GM04503 (cell line): ENCODE measurements at places on chromosomes 12 and 14.

DNA sequence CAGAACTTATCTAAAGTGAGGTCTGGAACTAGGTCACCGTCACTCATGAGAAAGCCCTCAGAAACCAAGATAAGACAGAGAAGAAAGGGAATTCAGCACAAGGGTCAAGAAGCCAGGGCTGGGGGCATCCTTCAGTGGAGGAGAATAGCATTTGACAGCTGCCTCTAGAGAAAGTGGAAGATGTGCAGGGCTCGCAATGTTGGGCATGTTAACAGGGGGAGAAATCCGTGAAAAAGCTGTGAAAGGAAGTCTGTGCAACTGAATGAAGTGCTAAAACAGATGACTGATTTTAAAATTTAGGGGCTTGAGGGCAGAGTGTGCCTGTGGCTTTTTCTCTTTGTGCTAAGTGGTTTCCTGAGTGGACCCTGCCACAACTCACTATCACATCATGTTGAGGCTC, 97.7 kb upstream of the IFNG-AS1 start:
- no peak for DNase-seq

- no peak for DNase-seq
Observed at GRCh38 chr12:97982684-97983083, 520.1 kb downstream of the RMST start.

DNA sequence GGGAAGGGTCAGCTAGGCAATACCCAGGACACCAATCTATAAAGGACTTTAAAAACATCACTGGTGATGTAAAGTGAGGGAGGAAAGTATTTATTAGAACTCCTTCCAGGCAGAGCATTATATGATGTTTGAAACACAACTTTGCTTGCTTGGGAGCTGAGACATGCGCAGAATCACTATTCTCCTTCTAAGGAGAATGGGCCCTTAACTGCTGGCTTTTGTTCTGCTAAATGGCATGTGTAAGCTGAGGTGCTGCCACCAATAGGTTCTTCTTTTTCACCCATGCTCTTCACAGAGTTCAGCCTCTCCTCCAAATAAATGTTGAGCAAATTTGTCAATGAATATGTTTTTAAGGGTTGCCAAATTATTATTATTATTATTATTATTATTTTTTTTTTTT, 3.9 kb downstream of the STAC3 start:
- DNase-seq: no peak

- DNase-seq: no peak
Observed at GRCh38 chr12:106130474-106131113, 8.2 kb downstream of the NUAK1 start.

DNA sequence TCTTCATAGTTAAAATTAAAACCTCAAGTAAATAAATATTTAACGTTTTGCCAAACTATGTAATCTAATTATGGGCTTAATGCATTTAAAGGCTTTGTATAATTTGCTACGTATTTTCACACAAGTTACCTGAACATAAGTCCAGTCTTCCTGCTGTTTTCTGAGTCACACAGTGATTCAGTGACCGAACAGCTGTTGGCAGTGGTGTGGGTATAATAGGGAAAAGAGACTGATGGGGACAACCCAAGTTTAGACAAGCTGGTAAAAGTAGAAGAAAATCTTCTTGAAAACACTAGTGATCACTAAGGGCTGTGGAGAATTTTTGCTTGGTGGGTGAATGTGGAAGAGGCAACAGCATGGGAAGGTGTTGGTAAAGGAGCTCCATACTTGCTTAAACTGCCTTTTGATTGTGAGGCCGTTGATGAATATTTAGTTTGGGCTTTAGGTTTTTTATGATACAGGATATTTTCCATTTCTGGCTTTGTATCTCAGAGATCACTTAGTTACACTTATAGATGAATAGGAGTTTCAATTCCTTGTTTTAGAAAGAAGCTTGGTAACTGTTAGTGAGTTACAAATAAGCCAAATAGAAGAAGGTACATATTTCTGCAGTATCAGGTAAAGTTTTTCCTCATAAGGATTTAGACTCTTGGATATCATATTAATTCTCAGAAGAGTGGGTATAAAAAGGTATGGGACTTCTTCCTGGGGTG, 23.9 kb downstream of the LRRK2 start:
- no peak for DNase-seq

DNA sequence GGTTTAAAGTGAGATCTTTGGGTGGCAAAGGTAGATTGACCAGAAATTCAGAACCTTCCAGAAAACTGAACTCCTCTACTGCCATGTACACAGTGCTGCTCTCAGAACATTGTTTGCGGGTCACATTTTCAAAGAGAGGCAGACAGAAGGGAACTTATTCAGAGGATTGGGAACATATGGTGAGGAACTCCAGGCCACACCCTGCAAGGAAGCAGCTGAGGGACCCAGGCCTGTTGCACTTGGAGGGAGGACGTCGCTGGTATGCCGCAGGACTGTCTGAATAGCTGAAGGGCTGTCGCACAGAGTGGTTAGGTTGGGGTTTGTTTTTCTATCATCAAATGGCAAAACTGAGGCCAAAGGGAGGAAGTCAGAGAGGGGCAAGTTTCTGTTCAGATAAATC, 441.1 kb downstream of the DPF3 start:
- no peak for DNase-seq

DNA sequence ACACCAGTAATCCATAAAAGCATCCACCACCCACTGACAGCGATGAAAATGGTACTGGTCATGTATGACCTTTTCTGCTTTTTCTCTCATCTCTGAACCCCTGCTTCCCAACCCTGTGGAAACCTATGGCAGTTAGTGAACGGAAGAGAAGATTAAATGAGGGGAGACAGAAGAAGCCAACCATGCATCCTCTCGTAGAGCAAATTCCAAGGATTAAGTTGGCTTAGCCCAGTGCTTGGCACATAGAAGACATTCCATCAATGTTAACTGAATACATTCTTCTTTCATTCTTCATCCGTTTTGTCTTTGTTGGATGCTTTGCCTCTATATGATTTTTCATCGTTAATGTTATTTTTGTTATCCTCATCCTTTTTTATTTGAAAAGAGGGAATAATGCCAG, 339.7 kb upstream of the FLRT2 start:
- DNase-seq: no peak

DNA sequence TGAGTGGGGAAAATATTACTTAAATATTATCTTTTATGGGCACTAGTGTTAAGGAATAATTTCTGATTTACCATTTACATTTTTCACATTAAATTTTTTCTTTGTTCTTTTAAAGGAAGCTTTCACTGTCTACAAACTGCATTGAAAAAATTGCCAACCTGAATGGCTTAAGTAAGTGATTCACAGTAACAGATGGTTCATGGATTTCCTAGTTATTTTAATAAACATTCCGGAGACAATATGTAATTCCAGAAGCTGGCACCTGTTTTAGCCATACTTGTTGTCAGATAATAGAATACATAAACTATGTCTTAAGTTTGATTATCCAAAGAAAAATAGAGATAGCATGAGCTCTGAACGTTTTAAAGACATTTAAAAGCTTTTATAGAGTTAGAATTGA, 17.1 kb downstream of the DNAL1 start:
- DNase-seq: no peak

GRCh38 chr14:98165976-98166375, 1106.0 kb downstream of the BCL11B start:
- no peak for DNase-seq

DNA sequence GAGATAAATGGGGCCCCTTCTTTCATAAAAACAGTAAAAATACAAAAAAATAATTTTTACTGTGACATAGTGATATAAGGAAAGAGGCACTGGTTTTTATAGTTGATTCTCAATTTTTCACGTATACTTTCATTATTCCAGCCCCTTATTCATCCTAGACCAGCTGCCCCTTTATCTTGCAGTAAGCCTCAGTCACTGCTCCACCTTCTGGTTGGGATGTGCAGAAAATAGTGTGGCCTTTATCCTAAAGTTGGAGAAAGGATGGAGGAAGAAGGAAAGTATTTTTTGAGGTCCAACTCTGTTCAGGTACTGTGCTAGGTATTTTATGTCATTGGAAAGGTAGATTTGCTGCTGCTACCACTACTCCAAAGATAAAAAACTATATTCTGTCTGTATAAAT, 172.7 kb downstream of the ANO6 start:
- peak; percentile 11 for DNase-seq

DNA sequence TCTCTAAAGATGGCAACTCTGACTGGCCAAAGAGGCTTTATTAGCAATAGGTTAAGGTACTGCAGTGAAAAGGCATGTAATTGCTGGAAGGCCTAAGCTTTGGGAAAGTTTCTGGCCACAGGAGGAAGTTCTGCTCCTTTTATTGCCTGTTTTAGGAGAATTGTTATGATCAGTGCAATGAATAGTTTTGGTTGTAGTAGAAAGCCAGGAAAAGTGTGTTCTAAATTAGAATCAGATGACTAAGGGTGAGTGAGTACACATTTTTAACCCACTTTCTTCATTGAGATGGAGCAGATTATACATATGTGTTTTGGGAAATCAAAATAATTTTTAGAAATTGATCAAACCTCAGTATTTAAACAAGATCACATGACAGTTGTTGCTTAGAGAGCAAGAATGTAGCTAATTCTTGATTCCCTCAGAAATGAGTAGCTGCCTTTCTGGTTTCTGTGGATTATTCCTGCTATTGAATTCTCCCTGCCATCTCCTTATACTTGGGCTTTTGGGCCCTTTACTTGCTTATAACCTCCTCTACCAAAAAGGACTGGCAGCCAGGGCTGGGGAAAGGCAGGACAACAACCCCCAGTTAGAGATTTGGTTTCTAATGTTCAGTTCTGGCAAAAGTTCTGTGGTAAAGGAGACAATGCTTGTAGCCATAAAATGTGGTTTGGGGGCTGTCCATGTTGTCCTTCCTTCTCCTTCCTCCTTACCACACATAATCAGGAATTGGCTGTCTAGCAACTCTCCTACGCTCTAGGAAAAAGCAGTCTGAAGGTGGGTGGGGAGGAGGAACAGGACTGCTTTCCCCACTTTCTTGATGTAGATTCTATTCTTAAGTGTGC, 217.1 kb downstream of the SLC38A4 start:
- peak; percentile 75 for DNase-seq

DNA sequence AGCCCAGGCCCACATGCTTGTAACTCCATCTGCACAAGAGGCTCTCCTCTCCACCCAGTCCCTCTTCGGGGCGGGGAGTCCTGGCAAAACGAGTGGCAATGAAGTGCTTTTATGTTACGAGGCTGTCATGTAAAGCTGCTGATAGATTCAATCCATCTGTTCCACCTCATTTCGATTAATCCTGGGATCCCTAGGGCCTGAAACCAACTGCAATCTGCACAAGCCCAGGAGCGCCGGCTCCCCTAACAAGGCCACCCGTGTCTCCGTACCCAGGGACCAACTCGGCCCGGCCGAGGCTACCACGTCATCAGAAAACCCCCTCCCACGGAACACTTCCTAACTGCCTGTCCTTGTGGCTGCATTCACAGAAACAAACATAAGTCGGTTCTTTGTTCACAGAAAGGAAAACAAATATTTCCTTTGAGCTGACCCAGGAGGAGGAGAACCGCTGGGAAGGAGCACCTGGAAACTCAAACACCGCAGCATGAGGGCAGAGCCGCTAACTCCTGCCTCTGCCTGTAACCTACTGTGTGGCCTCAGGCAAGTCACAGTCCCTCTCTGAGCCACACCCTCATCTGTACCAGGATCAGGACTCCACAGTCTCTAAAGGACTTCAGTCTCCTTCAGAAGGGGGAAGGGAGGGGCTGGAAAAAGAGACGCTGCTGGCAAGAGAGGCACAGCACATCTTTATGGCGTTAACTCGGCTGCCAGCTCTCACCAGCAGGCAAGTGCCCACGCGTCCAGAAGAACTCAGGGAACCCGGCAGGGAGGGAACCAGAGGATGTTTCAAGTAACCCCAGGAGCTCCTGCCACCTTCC, 47.8 kb downstream of the CCDC88C start:
- no peak for DNase-seq

DNA sequence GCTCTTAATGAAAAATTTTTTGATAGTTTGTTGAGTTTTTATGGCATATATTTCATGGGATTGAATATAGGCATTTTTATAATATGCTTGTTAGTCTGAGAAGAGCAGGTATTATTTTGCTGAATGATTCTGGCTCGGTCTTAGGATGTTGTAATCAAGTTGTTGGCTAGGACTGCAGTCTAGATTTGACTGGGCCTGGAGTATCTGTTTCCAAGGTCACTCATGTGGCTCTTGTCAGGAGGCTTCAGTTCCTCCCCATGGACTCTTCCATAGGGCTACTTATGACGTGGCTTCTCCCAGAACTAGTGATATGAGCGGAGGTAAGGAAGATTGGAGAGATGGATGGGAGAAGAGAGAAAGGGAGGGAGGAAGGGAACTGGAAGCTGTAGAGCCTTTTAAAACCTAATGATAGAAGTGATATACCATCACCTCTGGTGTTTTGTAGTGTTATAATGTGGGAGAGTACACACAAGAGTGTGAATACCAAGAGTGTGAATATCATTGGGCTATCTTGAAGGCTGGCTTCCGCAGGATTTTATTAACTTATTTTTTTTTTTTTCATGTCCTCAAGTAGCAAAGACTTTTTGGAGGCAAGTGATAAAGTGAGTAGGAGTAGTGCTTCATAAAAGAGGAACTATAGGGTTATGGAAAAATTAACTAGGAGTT, 4.4 kb downstream of the MNAT1 start:
- no peak for DNase-seq

DNA sequence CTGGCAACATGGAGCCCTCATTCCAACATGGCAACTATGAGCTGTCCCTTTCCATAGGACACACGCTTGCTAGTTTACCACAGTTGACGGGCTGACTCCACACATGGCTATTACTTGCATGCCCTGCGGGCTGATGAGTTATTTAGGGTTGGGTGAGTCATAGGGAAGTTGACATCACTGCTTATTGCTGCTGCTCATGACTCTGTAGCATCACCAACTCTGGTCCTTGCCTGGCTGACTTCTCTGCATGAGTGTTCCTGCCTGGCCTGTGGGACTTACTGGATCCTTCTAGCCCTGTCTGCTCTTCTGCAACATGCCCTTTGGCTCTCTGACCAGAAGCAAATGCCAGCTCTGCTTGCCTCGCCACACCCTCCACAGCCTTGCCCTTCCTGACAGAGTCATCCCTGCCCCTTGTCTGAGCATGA, 199.5 kb downstream of the ANO6 start:
- DNase-seq: peak; percentile 99

- DNase-seq: no peak
Observed at GRCh38 chr12:90706036-90706435, 248.9 kb downstream of the CCER1 start.
